ENCODE measurements at places on chromosomes 1 and 21.
A peak's percentile ranks its signal among the peaks of the same experiment; 100 is the strongest.

GRCh38 chr1:147627435-147628110, 42.8 kb downstream of the ACP6 start:
- peak; percentile 53 for DNase-seq

DNA sequence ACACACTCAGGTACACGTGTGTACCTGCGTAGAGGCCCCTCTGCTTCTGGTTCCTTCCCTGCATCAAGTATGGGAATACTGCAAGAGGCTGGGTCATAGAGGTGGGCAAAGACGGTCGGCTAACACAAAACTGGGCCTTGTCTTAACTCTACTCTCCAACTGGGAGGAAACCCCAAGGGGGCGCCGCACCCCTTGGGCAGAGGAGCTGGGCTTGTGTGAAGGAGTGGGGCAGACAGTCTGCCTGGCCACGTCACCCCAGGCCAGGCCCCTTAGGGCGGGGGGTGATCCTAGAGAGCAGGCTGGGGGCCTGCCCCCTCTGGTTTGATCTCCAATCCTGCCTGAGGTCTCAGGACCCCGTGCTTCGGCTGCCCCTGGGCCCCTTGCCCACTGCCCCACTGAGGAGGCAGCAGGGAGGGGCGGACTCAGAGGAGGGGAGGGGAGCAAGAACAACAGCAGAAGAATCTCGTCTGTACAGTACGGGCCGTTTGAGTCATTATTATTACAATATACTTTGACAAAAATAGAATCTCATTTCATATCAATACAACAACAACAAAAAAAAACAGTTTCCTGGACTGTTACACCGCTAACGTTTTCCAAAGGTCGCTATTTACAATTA, 34.7 kb downstream of the MEF2D start:
- DNase-seq = no peak

GRCh38 chr1:233707153-233707879, 93.4 kb downstream of the KCNK1 start:
- DNase-seq = peak; percentile 67

GRCh38 chr1:96361271-96361856, 360.2 kb upstream of the PTBP2 start:
- DNase-seq = no peak

GRCh38 chr21:43266534-43266933, 97.7 kb downstream of the CRYAA start:
- DNase-seq = no peak

GRCh38 chr21:32328595-32328994, 29.9 kb downstream of the MRAP start:
- no peak for DNase-seq

DNA sequence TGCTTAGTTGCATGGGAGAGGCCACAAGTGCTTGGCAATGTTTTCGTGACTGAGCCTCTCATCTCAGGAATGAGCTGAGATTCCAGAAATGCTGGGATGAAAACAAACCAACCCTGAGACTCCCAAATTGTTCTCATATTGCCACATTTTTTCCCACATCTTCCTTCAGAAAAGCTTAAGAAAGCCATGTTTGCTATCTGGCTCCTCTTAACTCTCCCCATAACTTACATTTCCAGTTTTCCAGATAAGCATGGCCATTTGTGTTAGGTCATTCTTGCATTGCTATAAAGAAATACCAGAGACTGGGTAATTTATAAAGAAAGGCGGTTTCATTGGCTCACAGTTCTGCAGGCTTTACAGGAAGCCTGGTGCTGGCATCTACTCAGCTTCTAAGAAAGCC, 17.2 kb downstream of the DSCAM start:
- no peak for DNase-seq

- DNase-seq = no peak
Observed at GRCh38 chr1:36636206-36636605, 153.5 kb upstream of the CSF3R start.

GRCh38 chr1:24954022-24954421, 23.9 kb upstream of the RUNX3 start:
- DNase-seq = no peak

- no peak for DNase-seq
Observed at GRCh38 chr1:224495866-224496265, 61.3 kb upstream of the WDR26 start.

DNA sequence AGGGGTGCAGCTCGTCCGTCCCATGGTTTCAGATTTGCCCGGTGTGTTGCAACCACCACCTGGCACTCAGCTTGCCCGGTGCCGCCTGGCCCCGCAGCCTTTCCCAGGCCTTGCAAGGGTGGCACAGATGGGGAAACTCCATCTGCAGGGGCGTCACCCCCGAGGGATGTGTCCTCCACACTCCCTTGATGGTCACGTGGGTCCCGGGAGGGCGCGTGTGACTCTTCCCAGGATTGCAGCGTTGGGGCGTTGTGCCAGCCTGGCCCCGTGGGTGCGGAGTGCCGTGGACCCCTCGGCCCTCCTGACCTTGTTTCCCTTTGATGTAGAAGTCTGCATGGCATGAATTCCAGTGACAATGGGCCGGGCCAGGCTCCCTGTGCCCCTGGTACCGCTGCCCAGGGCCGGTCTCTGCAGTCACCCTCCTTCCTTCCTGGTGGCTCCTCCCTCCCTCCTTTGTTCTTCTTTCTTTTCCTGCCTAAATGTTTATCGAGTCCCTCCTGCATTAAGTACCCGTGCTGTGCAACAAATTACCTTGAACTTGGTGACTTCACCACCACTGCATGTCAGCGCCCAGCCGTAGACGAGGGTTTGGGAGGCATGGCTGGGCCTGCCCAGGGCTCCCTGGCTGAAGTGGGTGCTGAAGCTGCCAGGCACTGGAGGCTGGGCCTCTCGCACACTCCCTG, 22.9 kb downstream of the RRP1 start:
- no peak for DNase-seq

GRCh38 chr1:239261521-239261920, 124.8 kb upstream of the CHRM3 start:
- DNase-seq = no peak

All from HTR-8/SVneo (cell line).